ENCODE measurements at places on chromosomes 7 and 10.

DNA sequence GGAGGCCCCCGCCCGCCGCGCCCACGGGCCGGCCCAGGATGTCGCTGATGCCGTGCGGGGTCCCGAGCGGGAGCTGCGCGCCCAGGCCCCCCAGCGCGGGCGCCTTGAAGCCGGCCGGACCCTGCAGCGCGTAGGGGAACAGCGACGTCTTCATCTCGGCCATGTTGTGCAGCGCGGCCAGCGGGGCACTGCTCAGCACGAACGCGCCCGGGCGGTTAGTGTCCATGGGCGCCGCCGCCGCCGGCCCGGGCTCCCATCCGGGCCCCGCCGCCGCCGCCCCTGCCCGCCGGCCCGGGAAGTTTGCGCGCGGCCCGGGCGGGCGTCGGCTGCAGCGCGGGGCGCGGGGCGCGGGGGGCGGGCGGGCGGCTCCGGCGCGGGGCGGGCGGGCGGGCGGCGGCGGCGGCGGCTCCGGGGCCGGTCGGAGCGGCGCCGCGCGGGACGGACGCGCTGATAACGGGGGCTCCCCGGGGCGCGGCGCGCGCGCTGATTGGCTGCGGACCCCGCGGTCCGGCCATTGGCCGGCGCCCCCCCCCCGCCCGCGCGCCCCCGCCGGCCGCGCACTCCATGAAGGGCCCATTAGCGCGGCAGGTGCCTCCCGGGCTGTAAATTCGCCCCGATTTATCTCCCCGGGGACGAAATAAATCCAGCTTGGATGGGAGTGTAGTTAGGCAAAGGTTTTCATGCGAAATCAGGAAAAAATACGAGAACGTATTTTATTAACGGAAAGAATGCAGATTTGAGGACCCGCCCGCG lies at the start of gene NKX6-2:
Gene NKX6-2 (minus strand): TSS at position 425 of the 753 bp plus-strand sequence. CDS start 199 bp downstream, at position 226.
- no peak for DNase-seq

GRCh38 chr10:33249659-33250345 lies 84.7 kb downstream of the NRP1 start:
- no peak for DNase-seq

DNA sequence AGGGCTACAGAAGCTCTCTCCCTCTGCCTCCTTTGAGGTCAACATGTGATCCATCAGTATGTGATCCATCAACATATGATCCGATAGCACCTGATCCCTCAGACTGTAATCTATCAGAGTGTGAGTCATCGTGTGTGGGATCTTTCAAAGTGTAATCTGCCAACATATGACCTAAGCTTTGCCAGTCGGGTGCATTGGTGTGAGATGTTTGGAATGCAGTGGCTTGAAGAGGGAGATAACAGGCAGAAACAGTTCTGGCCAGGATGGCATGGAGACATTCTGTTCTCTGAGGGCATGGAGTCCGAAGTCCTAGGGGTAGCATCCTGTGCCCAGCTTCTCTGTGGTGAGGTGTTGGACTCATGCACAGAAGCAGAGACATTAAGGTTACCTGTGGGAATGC lies 217.7 kb upstream of the ETV1 start:
- DNase-seq = no peak

DNA sequence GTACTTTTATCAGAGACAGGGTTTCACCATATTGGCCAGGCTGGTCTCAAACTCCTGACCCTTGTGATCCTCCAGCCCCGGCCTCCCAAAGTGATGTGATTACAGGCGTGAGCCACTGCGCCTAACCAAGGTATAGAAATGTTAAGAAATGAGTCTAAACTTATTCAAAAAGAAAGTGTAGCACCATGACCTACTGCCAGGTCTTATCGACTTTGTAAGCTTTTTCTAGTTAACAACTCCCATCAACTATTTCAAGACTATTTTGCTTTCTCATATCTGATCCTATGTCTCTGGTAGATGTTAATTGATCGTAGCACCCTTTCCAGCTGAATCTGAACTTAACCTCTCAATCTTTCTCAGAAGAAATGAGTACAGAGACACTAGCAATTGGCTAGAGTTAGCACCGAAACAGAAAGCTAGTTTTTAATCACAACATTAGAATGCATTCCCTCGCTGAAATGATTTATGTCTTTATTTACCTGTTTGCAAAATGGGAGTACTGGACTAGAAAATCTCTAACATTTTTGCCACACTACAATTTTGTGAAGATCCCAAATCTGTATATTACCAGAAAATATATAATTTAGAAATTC lies 114.0 kb upstream of the HGF start:
- no peak for DNase-seq

DNA sequence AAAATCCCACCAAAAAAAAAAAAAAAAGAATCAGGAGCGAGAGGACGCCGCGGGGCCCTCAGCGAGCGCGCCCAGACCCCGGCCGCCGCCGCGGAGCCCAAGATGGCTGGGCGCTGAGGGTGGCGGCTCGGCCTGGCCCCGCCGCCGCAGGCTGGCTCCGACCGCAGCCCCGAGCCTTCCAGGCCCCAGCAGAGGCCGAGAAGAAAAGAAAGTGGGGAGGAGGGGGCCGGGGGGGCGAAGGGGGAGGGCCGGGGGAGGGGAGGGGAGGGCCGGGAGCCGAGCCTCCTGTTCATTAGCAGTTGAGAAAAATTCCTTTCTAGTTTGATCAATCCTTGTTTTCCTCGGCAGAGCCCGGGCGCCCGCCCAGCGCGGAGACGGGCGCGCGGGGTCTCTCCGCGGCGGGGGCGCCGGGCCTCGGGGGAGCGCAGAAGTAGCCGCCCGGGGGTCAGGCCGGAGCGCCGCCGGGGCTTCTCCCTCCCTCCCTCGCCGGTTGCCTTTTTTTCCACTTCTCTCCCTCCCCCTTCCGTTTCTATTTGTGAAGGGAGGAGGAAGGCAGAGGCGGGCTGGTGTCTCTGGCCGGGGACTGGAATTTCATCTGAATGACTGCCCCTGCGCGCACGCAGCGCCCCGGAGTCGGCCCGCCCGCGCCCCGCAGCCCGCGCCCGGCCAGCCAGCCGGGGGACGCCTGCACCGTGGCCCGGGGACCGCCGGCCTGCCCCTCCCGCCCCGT lies 778 bp upstream of the TRIM8 start:
- DNase-seq = no peak

GRCh38 chr7:148575640-148576411 lies 14.7 kb upstream of the C7orf33 start:
- no peak for DNase-seq

- DNase-seq = no peak
Measured at GRCh38 chr10:103765981-103766380, 89.4 kb downstream of the SH3PXD2A start.

DNA sequence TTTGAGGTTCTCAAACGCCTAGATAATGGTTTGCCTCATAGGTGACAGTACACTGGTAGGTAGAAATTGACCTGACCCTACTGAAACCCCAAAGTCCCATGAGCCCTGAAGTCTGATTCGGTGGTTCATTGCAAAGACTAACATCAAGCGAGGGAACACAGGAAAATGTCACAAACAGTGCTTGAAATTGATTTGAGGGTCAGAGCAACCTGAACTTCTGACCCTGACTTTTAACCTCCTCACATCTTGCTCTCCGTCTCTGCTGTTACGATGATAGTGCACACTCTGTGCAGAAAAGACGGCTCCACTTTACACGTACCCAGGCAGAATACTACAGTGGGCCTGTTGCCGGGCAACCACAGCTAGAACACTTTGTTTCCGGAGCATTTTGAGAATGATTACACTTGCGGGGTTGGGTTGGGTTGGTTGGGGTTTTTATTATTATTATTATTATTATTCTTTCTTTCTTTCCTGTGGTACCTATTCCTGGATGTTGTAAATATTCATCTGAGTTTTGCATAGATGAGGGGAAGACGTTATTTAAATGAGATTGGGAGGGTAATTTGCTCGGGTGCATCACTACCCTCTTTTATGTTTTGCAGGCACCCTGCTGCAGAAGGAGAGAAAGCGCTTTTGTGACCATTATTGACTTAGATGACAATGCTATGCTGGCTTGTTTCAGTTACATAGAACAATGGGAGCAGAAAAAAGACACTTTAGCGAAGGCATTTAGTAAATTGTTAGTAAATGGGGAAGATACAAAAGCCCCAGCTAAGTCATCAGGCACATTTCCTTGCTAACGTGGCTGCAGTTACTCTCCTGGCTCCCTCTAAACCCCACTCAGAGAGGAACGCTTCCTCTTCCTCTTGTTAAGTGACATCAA lies 438.1 kb upstream of the NRP1 start:
- no peak for DNase-seq

DNA sequence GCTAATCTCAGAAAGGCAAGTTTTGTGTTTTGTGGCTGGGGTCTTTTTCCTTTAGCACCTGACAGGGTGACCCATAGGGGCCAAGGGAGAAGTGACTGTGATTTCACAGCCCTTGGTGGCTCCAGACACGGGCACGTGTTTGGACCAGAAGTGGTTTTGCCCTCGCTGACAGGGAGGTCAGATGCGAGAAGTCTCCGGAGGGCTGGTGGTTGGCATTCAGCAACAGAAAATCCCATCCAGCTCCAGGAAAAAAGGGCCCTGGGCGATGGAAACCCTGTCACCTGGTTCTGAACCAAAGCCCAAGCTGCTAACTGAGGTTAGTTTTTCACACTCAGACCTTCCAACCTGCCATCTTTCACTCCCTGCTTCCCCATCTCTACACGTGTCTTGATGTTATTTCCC lies 272.9 kb downstream of the TRIL start:
- no peak for DNase-seq

- DNase-seq = no peak
Measured at GRCh38 chr7:133528796-133529195, 275.9 kb downstream of the EXOC4 start.

DNA sequence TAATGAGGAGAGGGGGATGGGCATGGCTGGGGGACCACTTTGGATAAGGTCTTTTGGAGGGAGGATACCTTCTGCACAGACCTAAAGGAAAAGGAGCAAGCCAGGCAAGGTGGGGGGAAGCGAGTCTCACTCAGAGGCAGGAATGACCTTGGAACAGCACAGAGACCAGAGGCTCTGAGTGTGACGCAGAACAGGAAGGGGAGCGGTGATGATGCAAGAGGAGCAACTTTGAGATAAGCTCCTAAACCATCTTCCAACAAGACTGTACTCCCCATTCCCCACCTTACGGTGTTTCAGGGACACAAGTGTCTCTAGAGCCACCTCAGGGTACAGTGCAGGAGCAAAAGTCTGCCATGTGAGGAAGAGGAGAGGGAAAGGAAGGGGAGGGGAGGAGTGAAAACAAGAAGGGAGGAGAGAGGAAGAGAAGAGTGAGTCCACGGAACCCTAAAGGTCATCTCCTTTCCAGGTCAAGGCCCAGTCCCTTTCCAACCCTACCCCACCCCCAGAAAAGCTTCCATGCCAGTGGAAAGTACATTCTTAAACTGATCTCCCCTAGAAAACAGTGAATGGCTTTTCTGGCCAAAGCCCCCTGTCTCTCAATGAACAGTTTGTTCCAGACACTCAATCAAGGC lies 54.1 kb downstream of the JAZF1 start:
- no peak for DNase-seq

DNA sequence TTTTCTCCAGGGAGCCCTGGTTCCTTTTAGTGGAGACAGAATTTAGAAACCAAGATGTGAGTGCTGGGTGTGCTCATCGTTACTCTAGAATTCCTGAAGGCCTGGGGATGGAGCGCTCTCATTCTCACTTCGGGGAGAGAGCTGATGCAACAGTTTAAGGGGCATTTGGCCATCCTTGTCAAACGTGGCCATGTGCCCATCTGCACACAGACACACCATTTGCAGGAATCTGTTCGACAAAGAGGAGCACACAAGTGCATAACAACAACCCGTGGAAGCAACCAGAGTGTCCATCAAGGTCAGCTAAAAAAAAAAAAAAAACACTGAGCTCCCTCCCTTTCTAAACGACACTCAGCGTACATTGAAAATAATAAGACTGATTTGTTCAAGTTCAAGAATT lies 23.0 kb upstream of the RET start:
- DNase-seq = no peak

GRCh38 chr10:15069230-15069629 lies 19.3 kb downstream of the ACBD7 start:
- no peak for DNase-seq

DNA sequence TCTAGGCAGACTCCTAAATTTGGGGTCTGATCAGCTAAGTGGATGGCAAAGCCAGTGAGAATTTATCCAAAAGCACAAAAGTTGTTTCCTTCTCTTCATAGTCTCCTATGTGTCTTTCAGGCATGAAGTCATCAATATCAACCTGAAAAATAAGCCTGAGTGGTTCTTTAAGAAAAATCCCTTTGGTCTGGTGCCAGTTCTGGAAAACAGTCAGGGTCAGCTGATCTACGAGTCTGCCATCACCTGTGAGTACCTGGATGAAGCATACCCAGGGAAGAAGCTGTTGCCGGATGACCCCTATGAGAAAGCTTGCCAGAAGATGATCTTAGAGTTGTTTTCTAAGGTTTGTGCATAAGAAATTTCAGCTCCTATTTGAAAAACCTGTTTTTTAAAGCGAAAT lies 4.8 kb downstream of the GSTO1 start:
- no peak for DNase-seq

DNA sequence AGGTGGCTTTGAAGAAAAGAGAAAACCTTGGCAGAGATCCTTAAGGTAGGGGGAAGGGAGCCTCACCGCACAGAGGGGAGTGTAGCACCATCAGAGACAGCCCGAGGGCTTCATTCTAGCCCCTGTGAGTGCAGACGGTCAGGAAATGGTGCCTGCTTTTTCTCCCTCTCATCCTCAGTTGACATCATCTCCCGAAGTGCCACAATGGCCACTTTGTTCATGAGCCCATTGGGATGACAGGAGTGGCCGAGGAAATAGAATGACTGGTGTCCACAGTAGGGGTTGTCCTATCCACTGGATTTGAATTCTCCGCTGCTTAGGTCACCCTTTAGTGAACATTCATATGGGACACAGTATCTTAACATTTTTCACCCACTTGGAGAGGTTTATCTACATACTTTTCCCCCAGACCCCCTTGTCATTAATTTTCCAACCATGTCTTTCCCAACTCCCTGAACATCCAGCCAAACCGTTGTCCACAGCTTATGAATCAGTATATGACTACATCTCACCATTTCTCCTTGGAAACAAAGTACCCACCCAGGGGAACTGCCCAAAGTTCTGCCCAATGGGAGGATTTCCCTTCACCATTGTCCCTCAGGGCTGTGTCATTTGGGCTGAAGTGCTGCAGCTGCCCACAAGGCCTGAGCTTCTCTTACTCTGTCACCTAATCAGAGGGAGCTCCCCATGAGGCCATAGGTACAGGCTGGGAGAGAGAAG lies 108.8 kb downstream of the ADCY1 start:
- DNase-seq = no peak

DNA sequence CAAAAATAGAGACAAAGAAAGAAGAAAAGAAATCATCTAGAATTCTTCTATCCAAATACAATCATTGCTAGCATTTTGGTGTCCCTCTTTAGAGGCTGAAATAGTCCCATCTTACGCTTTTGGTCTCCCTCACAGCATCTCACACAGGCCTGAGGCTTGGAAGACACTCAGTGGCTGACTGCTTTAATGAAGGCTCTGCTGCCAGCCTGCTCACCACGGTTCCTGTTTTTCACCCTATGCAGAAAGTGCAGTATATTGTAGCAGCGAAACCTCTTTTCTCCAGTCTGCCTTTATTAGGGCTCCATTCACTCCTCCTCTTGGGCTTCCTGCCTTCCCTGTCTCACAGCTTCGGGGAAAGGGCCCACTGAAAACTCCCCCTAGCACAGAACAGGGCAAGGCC lies 102.2 kb downstream of the JCAD start:
- no peak for DNase-seq

GRCh38 chr7:44244282-44244681 lies 43.5 kb downstream of the YKT6 start:
- no peak for DNase-seq

All from cortex of kidney (tissue), 1 donor.